ENCODE measurements at places on chromosomes 7 and 10.

- H3K4me3 ChIP-seq: no peak overlapping the region
- no peaks in the 10 kb centered on the region for H3K27me3 ChIP-seq
- H3K36me3 ChIP-seq: no peaks in the 10 kb centered on the region
- H3K4me1 ChIP-seq: no peaks in the 10 kb centered on the region
- no peak overlapping the region for H3K27ac ChIP-seq
Observed at GRCh38 chr7:158016180-158017097, 571.2 kb downstream of the PTPRN2 start.

DNA sequence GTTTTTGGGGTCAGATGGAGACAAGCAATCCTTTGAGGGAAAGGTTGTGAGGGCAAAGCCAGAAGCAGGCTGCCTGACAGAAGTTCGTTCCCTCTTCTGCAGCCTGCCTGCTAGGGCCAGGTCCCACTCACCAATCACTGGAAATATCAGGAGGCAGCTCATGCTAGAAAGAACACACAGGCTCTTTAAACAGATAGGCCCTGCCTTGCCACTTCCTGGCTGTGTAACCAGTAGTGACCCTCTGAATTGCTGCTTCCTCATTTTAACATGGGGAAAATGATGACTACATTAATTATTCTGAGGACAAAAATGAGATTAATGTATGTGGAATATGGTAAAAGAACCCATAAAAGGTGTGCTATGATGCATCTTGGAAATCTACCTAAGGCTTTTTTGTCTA is 50.5 kb upstream of the MRLN start:
- H3K36me3 ChIP-seq: peaks cover 5% of the 10 kb centered on the region
- no peak overlapping the region for H3K4me3 ChIP-seq

- no peaks in the 10 kb centered on the region for H3K4me1 ChIP-seq
- no peak overlapping the region for H3K27ac ChIP-seq
- H3K27me3 ChIP-seq: no peaks in the 10 kb centered on the region
- H3K4me3 ChIP-seq: no peak overlapping the region
Observed at GRCh38 chr7:7148798-7149481, 33.4 kb upstream of the C1GALT1 start.

DNA sequence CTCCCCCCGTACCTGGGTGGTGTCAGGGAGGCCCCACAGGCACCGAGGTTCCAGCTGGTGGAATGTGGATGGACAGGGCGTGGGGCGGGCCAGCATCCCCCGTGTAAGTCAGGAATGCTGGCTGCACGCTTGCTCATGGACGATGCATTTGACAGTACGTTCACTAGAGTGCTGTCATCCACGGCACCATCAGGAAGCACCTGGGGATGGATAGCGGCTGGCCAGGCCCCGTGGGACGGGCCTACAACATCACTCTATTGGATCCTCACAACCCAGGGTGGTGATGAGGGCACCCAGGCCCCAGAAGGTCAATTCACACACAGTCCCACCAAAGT is 63.6 kb downstream of the INSIG1 start:
- H3K27ac ChIP-seq: no peak overlapping the region
- H3K36me3 ChIP-seq: no peaks in the 10 kb centered on the region
- no peaks in the 10 kb centered on the region for H3K27me3 ChIP-seq
- H3K4me1 ChIP-seq: peaks cover 5% of the 10 kb centered on the region
- DNase-seq: no peak

DNA sequence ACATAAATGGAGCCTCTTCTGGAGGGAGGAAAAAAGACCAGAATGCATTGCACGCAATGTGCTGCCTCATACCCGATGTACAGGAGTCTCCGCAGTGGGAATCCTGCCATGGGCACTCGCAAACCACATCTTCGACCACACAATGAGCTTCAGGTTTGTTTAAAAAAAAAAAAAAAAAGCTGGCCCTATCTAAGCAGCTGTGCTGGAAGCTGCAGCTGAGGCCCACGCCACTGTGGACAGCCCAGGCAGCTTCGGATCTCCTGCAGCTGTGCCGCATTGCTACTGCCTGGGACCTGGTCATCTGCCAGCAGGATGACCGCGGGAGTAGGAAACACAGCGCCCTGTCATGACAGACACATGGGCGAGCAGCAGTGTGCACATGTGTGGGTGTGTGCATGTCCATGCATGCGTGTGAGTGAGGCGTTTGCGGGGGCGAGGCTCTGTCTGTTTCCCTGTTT is 26.0 kb downstream of the EN2 start:
- no peak overlapping the region for H3K27ac ChIP-seq
- H3K27me3 ChIP-seq: peaks cover 3% of the 10 kb centered on the region
- H3K4me3 ChIP-seq: no peak overlapping the region
- peaks cover 2% of the 10 kb centered on the region for H3K4me1 ChIP-seq
- no peak for DNase-seq
- H3K36me3 ChIP-seq: no peaks in the 10 kb centered on the region
